ENCODE measurements at places on chromosomes 5 and 9.

- DNase-seq = no peak
Observed at GRCh38 chr5:88399561-88399960, 130.9 kb upstream of the TMEM161B start.

DNA sequence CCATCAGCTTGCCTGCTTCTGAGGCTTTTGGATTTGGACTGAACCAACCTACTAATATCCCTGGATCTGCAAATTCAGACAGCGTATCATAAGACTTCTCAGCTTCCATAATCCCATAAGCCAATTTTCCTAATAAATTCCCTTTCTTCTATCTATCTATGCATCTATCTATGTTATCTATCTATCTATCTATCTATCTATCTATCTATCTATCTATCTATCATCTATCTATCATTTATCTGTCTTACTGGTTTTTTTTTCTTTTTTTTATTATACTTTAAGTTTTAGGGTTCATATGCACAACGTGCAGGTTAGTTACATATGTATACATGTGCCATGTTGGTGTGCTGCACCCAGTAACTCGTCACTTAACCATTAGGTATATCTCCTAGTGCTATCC lies 2045.4 kb upstream of the CDH6 start:
- no peak for DNase-seq

- no peak for DNase-seq
Observed at GRCh38 chr5:133801431-133801830, 167.0 kb downstream of the C5orf15 start.

- DNase-seq = no peak
Observed at GRCh38 chr9:134494273-134494815, 147.3 kb upstream of the COL5A1 start.

DNA sequence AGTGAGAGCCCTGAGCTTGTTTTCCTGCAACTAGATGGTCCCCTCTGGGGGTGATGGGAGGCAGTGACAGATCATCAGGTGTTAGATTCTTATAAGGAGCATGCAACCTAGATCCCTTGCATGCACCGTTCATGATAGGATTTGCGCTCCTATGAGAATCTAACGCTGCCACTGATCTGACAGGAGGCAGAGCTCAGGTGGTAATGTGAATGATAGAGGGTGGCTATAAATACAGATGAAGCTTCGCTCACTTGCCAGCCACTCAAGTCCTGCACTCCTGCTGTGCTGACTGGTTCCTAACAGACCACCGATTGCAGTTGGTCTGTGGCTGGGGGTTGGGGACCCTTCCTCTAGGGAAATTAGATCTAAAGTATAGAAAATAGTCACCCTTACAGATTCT lies 290.6 kb upstream of the ADCY2 start:
- no peak for DNase-seq

DNA sequence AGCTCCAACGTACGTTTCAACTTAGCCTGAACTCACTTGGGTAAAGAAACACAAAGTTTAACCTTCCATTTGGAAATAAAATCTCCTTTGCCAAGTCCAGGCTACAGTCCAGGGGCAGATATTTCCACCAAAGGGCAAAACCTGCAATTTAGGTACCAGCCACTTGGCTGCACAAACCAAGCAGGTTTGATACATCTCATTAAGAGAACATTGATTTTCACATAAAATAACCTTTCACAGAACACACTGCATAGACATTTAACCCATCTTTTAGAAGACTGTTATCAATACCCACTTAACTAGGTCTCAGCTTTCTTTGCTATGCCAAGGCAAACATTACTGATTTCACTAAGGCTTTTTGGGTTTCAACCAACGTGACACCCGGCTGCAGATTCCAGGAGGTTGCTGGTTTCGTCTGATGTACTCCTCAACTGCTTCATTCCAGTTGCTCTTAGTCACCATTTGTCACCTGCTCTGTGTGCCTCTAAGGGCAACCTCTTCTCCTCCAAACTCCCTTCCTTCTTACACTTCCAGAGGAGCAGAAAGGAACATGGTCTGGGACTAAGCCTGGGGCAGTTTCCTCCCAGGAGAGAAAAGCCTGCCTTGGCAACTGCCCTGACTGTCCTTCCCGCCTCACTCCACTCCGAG lies 67.1 kb downstream of the EPB41L4B start:
- DNase-seq = no peak

DNA sequence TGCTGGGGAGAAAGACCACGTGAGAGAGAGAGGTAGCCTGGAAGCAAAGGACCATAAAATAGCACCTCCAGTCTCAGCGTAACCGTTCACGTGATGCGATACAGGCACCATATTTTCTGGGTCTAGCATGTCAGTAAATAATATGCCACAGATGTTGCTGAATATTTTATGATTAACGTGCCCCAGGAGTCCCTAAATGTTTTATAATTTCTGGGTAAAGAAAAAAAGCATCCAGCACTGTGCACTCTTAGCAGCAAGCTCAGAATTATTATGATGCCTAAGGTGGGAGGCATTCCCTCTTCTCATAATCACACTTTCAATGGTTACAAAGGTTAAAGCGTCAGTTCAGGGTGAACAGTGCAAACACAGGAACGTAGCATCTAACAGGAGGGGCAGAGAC lies 121.8 kb downstream of the CAVIN4 start:
- no peak for DNase-seq

DNA sequence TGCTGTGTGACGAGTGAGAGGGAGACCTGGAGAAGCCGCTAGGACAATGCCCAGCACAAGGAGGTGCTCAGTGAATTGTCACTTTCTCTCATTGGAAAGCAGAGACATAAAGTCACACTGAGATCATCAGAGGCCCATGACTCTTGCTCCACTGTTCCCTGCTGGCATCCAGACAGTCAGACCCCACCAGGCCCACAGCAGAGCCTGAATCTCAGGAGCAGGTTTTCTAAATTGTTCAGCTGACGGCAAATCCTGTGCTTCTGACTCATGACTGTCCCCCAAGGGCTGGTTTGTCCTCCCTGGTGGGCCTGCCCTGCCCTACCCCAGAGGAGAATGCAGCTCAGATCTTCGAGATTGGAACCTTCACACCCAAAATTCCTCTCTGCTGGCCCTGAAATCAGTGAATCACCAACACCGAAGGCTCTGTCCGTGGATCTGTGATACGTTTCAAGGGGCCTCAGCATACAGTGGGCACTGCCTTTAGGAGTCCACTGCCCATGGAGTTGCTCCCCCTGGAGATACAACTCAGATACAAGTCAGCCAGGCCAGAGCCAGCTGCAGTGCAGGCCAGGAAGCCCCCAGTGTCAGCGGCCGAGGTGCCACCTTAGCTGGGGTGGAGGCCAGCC lies 2.7 kb downstream of the PTGES start:
- DNase-seq = no peak

DNA sequence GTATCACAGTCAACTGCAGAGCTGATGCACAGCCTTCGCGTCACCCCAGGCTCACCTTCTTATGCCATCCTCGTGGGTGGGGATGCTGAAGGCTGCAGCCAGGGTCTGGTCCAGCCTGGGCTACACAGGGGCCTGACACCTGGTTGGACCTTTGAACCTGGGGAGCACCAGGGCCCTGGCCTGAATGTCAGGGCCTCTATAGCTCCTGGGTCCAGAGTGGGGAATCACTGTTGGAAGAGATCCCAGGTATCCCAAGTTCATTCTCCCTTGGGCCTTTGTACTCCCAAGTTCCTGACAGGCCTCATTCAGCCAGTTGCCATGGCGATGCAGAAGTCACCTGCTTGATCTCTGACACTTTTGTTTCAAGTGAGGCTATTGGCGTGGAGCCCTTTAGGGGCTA lies 43.8 kb downstream of the ZNF618 start:
- no peak for DNase-seq

DNA sequence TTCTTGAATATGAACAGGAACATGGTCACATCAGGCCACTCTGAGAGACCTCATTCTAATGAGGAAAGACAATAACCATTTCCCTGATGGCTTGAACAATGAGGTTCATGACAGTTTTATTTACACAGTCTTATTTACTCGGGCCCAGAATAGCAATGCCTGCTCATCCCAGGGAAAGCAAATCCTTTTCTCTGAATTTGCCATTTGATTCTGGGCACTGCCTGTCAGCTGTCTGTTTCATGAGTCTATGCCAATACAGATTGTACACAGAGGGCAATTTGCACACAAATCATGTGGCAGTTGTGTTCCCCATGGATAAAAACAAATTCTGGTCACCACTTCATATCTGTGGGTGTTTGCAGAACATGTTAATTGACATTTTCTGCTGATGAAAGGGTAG lies 492.5 kb downstream of the ACTL7B start:
- no peak for DNase-seq

DNA sequence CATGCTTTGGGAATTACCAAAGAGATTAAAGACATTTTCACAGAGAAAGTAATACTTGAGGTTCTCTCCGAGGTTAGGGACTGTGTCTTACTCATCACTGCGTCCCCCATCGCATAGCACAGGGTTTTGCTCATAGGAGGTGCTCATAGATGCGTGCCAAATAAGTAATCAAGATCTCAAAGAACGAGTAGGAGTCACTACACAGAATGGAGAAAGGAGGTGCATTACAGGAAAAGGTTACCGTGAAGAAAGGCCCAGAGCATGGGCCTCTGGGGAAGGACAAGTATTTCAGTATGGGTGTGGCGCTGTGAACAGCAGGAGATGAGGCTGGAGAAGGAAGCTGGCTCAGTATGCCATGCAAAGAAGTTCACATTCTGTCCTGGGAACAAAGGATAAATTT lies 182.4 kb downstream of the ACTL7B start:
- DNase-seq = no peak

All from cortex of kidney (tissue), 1 donor.